ENCODE measurements at places on chromosomes 6 and 20.
A peak's percentile ranks its signal among the peaks of the same experiment; 100 is the strongest.

DNA sequence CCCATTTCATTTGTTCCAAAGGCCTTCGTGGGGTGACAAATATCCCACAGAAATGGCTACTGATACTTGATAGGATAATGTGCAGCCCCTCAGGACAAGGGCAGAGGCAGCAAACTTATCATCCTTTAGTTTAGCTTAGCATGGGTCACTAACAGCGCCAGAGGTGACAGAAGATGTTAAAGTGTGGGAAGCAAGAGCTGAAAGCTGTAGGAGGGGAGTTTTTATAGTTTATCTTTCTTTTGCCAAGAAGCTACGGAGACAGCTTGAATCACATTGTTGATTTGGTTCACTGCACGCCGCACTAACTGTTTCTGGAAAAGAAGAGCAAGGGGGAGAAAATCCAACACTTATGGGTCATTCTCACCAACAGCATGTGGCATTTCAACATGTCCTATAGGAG, 773.9 kb upstream of the MMS22L start:
- H3K36me3 ChIP-seq: no peaks in the 10 kb centered on the region
- H3K27ac ChIP-seq: no peak overlapping the region
- H3K27me3 ChIP-seq: no peaks in the 10 kb centered on the region
- DNase-seq: no peak

DNA sequence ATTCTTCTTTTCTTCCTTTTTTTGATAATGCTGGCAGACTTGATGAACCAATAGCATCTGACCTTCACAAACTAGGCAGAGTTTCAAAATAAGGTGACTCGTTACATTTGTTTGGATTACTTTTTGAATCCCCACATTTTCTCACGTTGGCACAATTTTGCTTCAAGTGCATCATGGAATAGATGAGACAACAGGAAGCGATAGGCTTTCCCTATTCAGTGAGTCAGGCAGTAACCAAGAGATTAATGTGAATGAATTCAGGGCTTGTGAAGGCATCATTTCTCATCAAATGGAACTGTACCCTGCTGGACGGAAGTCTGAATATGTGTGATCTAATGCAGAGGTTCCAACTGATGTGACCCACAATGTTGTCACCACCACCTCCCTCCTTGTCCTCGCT, 10.7 kb downstream of the RFPL4B start:
- H3K36me3 ChIP-seq: no peaks in the 10 kb centered on the region
- no peak overlapping the region for H3K27ac ChIP-seq
- H3K4me1 ChIP-seq: peaks cover 10% of the 10 kb centered on the region
- H3K4me3 ChIP-seq: no peak overlapping the region
- H3K27me3 ChIP-seq: peaks cover 4% of the 10 kb centered on the region

- H3K4me3 ChIP-seq: peak overlapping the region; percentile 53
- peaks cover 37% of the 10 kb centered on the region for H3K36me3 ChIP-seq
- no peak for DNase-seq
- H3K4me1 ChIP-seq: no peaks in the 10 kb centered on the region
- no peaks in the 10 kb centered on the region for H3K27me3 ChIP-seq
Measured at GRCh38 chr6:43033496-43034189, 12.2 kb downstream of the RRP36 start.

DNA sequence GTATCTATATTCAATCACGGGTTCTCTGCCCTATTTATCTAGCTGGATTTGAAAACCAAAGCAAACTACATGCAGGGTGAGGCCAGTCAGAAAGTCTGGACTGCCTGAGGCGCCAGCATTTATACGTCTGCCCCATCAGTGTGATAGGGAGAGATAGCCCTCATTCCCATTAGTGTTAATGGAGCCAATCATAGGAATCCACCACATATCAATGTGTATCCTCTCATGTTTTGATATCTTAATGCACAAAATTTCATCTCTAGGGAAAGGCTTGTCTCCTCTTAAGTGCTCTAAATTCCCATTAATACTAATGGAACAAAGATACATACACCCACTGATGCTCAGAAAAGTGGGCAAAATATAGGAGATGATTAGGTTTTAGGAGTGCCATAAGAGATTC, 376.2 kb downstream of the BTBD3 start:
- no peak overlapping the region for H3K4me3 ChIP-seq
- no peak overlapping the region for H3K27ac ChIP-seq
- H3K27me3 ChIP-seq: peaks cover 1% of the 10 kb centered on the region

DNA sequence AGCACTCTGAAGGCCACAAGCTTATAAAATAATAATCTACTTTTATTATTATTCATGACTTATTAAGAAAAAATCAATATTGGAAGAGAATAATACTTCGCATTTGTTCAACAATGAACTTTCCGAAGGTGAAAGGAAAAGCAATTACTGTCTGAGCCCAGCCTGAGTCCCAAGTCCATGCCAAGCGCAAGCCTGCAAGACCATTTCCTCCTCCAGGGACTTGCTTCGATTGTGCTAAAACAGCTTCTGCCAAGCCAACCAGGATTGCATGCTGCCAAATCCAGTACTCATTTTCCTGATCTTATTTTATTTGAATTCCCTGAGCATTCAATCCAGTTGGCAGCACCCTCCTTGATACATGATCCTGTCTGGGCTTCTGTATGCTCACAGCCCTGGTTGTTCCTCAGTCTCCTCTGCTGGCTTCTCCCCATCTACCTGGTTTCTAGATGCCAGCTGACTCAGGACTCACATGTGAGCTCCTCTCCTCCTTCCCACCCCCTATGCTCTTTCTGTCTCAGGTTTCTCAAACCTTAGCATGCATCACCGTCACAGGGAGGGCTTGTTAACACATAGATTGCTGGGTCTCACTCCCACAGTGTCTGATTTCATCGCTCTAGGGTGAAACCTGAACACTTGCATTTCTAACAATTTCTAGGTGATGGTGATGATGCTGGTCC, 55.9 kb upstream of the PSMF1 start:
- peaks cover 1% of the 10 kb centered on the region for H3K27me3 ChIP-seq
- no peak overlapping the region for H3K4me3 ChIP-seq
- no peaks in the 10 kb centered on the region for H3K36me3 ChIP-seq
- H3K27ac ChIP-seq: no peak overlapping the region
- no peak for DNase-seq

- no peak overlapping the region for H3K27ac ChIP-seq
- no peaks in the 10 kb centered on the region for H3K4me1 ChIP-seq
- H3K36me3 ChIP-seq: no peaks in the 10 kb centered on the region
- DNase-seq: no peak
- H3K27me3 ChIP-seq: no peaks in the 10 kb centered on the region
- no peak overlapping the region for H3K4me3 ChIP-seq
Measured at GRCh38 chr6:48449002-48449401, 338.0 kb upstream of the PTCHD4 start.

- no peak overlapping the region for H3K27ac ChIP-seq
- no peak overlapping the region for H3K4me3 ChIP-seq
- DNase-seq: no peak
- no peaks in the 10 kb centered on the region for H3K36me3 ChIP-seq
- H3K27me3 ChIP-seq: peaks cover 3% of the 10 kb centered on the region
Measured at GRCh38 chr6:104229057-104229456, 630.7 kb downstream of the HACE1 start.

DNA sequence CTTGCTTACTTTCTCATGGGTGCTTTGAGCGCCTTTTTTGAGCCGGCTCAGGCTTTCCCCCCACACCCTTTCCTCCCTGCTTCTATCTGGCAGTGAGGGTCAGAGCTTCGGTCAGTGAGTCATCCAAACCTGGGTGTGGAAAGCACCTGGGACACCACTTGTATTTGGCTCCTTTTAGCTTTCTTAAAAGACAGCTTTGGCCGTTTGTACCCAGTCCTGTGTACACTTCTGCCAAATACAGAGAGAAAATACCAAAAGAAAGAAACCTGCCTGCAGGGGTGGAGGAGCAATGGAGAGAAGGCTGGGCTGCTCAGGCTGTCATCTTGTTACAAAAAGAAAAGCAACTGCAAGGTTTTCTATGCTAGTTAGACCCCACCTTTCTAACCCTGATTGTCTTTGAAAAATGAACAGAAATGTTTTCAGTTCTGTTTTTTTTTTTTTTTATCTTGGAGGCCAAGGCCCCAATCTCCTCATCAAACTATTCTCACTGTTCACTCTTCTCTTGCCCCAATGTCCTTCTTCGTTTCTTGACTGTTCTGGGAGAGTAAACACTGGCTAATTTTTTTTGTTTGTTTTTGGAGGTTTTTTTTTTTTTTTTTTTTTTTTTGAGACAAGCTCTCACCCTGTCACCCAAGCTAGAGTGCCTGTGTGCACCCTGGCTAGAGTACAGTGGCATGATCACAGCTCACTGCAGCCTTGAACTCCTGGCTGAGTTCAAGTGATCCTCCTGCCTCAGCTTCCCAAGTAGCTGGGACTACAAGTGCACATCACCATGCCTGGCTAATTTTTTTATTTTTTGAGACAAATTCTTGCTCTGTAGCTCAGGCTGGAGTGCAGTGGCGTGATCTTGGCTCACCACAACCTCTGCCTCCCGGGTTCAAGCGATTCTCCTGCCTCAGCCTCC, 76.4 kb downstream of the SSR1 start:
- DNase-seq: no peak
- H3K4me1 ChIP-seq: peaks cover 6% of the 10 kb centered on the region
- H3K27me3 ChIP-seq: peaks cover 3% of the 10 kb centered on the region
- H3K4me3 ChIP-seq: no peak overlapping the region
- peaks cover 37% of the 10 kb centered on the region for H3K36me3 ChIP-seq

- no peak overlapping the region for H3K4me3 ChIP-seq
- H3K4me1 ChIP-seq: no peaks in the 10 kb centered on the region
- H3K27me3 ChIP-seq: peaks cover 3% of the 10 kb centered on the region
- no peaks in the 10 kb centered on the region for H3K36me3 ChIP-seq
- DNase-seq: no peak
Measured at GRCh38 chr6:134416418-134417154, 98.7 kb upstream of the SGK1 start.

DNA sequence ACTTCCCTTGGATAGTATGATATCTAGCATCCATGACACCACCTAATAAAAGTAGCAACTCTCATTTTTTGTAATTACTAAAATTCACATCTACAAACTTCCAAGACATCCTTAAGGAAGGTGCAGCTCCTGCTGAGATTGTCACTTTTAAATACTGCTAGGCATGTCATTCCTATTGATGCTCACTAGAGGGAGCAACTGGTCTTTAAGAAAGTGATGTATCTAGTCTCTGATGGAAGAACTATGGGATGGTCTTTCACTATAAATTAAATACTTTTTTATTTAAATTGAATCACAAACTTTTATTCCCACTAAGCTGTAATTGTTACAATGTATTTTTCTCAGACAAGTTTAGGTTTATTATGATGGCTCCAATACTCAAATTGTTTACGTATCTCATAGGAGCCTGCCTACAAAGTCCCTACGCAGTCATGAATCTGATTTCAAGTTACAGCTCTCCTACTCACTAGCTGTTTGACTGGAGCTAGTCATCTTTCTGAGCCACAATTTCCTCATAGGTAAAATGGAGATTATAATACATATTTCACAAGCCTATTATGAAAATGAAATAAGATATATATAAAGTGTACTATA, 8.1 kb upstream of the TSPYL1 start:
- H3K27me3 ChIP-seq: no peaks in the 10 kb centered on the region
- no peak overlapping the region for H3K4me3 ChIP-seq
- no peak overlapping the region for H3K27ac ChIP-seq
- H3K36me3 ChIP-seq: no peaks in the 10 kb centered on the region
- DNase-seq: no peak
- H3K4me1 ChIP-seq: no peaks in the 10 kb centered on the region

- no peak for DNase-seq
- no peaks in the 10 kb centered on the region for H3K36me3 ChIP-seq
- H3K4me3 ChIP-seq: no peak overlapping the region
Measured at GRCh38 chr6:44058617-44059358, 68.5 kb downstream of the MRPL14 start.

GRCh38 chr6:87900160-87900698, 147.4 kb upstream of the SPACA1 start:
- H3K27me3 ChIP-seq: no peaks in the 10 kb centered on the region
- H3K27ac ChIP-seq: no peak overlapping the region
- DNase-seq: no peak
- no peak overlapping the region for H3K4me3 ChIP-seq

DNA sequence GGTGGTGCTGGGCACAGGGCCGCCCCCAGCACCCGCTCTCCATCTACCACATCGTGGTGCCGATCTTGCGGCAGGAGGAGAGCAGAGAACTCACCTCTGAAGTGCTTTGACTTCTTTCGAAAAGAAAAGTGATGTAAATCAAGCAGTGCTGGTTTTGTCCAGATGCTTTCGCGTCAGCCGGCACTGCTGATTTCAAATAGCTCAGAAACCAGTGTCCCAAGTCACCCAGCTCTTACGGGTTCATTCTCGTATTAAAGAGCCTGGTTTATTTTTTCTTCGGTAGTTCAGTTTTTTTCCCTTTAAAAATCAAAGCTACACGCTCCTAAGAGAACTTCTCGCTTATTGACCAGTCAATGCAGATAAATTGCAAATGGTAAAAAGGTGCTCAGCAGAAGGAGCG, 32.1 kb downstream of the MYT1 start:
- H3K36me3 ChIP-seq: no peaks in the 10 kb centered on the region
- no peak overlapping the region for H3K27ac ChIP-seq
- H3K4me1 ChIP-seq: no peaks in the 10 kb centered on the region
- DNase-seq: no peak

GRCh38 chr6:13242590-13242989, 85.7 kb downstream of the TBC1D7 start:
- no peak overlapping the region for H3K4me3 ChIP-seq
- H3K4me1 ChIP-seq: no peaks in the 10 kb centered on the region
- H3K27ac ChIP-seq: no peak overlapping the region
- H3K36me3 ChIP-seq: peaks cover 13% of the 10 kb centered on the region
- peaks cover 2% of the 10 kb centered on the region for H3K27me3 ChIP-seq

GRCh38 chr6:156963712-156964700, 186.8 kb downstream of the ARID1B start:
- no peak overlapping the region for H3K4me3 ChIP-seq
- DNase-seq: no peak
- no peaks in the 10 kb centered on the region for H3K36me3 ChIP-seq
- H3K27me3 ChIP-seq: no peaks in the 10 kb centered on the region
- H3K27ac ChIP-seq: no peak overlapping the region

DNA sequence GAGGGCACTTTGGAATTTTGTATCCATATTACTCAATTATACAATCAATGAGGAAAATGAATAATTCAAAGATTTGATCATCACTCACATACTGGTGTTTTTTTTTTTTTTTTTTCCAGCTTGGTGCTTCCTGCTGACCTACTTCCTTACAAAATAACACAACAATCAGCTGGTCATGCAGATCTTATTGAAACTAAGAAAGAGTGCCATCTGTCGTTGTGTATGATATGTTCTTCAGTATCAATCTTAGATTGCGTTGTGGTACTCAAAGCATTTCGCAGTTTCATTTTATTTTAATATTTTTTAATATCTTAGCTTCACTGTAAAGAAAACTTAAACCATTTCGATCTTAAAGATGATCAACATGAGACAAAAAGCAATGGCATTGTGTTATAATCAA, 155.6 kb downstream of the OGFRL1 start:
- peaks cover 6% of the 10 kb centered on the region for H3K4me1 ChIP-seq
- no peak for DNase-seq
- H3K36me3 ChIP-seq: no peaks in the 10 kb centered on the region
- H3K27me3 ChIP-seq: peaks cover 1% of the 10 kb centered on the region
- no peak overlapping the region for H3K27ac ChIP-seq

GRCh38 chr6:118668761-118669385, 17.5 kb upstream of the CEP85L start:
- peaks cover 10% of the 10 kb centered on the region for H3K4me1 ChIP-seq
- H3K36me3 ChIP-seq: no peaks in the 10 kb centered on the region
- no peak for DNase-seq
- no peak overlapping the region for H3K4me3 ChIP-seq
- no peak overlapping the region for H3K27ac ChIP-seq

- peaks cover 4% of the 10 kb centered on the region for H3K27me3 ChIP-seq
- peaks cover 3% of the 10 kb centered on the region for H3K36me3 ChIP-seq
- H3K4me1 ChIP-seq: peaks cover 27% of the 10 kb centered on the region
- no peak for DNase-seq
Measured at GRCh38 chr6:142927904-142928303, 17.1 kb downstream of the HIVEP2 start.

Measured in endothelial cell (in vitro differentiated cells).